ENCODE measurements at places on chromosomes 5 and 9.

DNA sequence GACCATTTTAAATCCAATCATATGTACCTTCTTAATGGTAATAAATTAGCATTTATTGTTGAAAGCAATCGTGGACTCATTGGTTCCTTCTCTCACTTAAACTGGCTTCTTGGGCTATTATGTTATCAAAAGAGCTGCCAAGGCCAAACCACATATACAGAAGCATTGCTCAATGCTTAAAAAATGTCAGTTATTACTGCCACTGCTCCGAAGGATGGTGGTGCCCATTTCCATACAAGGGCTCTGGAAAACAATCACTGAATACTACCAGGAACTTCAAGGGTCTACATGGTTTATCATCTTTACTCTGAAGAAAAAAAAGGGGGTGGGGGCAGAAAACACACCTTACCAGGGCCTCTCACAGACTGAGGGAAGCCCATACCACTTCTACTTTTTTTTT, 104.3 kb downstream of the GNAQ start:
- DNase-seq, result no peak

DNA sequence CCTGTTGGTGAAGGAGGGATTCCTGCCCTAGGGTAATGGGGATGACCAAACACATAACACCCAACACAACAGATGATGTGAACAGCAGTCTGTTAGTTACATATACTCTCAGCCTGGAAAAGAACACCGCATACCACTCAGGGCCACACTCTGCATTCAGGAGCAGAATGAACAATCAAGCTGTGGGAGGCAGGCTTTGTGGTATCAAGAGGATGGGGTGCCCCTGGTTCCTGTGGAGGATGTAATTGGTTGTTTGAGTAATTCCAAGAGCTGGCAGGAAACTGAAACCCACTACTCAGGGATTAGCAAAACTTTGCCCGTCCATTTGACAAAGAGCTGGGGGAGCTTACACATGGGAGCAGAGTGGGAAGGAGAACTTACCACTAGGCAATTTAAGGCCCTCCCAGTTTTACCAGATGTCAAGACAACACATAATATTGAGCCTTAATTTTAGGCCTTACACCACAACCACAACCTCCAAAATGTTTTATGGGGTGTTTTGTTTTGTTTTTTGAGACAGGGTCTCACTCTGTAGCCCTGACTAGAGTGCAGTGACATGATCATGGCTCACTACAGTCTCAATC, 15.6 kb upstream of the PRKAA1 start:
- no peak for DNase-seq

- DNase-seq, result no peak
Measured at GRCh38 chr9:85536076-85536475, 205.7 kb downstream of the AGTPBP1 start.

DNA sequence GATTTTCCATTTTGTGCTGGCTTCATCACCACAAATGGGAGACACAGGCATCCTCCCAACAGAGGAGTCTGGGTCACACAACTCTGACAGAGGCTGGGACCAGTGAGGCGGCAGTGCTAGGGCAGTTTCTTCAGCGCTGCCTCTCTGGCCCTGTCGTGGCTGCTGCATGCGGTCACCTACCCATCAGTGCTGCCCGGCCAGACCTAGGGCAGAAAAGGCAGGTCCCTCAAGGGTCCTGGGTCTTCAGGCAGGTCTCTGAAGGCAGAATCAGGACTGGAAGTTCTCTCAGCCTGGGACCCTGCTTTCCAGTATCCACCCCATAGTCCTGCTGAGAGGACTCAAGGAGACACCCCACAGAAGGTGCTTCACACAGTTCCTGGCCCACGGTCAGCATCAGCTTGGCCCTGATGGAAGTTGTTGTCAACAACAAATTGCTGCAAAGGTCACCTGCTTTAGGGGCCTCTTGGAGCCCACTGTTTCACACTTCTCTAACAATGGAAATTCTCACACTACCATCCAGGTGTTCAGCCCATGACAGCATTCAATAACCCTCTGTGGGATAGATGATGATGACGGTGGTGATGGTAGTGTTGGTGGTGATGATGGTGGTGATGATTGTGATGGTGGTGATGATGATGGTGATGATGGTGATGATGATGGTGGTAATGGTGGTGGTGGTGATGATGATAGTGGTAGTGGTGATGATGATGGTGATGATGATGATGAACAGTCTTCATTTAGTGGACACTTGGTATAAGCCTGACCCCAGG, 146.4 kb upstream of the PPP1R26 start:
- DNase-seq, result no peak

- DNase-seq, result no peak
Measured at GRCh38 chr5:173653822-173654523, 37.5 kb upstream of the BOD1 start.

DNA sequence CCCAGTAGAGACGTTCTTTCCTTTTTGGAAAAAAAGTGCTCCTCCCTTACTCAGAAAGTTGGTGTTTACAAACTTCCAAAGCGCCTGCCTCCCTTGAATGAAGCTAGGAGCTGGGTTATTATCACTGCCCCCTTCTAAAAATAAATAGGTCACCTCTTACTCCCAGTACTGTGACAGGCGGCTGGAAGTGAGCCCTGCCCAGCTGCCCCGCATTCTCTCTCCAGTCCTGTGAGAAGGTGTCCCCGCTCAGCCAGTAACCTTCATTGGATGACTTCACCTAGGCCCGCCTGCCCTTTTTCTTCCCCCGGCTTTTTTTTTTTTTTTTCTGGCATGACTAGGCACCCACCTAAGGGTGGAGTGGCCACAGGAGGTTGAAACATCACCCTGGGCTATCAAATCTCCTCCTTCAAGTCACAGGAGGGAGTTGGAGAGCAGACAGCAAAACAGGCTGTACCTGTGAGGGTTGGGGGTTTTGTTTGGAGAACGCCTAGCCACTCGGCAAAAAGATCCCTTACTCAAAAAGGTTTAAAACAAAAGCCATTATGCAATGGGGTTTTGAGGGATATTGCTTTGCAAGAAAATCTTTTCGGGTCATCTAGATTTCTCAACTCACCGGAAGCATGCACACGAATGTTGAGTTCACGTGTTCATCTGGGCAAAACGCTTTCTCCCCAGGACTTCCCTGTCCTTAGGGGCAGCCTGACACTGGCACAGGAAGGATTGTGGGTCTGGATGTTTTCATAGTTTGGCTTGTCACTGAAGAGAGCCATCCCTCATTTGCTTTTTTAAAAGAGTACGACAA, 43.3 kb upstream of the ZNF622 start:
- peak; percentile 85 for DNase-seq

GRCh38 chr5:24642022-24642421, 2.8 kb downstream of the CDH10 start:
- DNase-seq, result peak; percentile 38

- no peak for DNase-seq
Measured at GRCh38 chr9:19885608-19886007, 96.8 kb upstream of the SLC24A2 start.

GRCh38 chr5:78323241-78323640, 28.7 kb upstream of the AP3B1 start:
- DNase-seq, result no peak

- no peak for DNase-seq
Measured at GRCh38 chr5:126881821-126882600, 105.1 kb downstream of the LMNB1 start.

DNA sequence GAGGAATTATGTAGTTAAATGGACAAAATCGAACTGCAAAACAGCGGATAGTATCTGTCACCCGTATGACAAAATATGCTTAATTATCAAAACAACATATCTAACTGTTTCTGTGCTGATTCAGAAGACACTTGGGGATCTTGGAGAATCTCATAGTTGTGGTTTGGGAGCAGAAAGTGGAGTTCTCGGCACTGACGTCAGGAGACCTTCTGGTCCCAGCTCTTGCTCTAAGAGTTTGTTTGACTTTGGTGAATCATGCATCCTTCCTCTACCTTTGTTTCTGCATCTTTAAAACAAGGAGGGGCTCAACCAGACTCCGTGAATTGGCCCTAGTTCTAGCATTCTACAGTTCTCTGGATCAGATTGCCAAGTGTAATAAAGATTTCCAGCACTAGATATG, 37.0 kb upstream of the TAF1L start:
- no peak for DNase-seq

GRCh38 chr5:56588636-56589480, 226.5 kb upstream of the MAP3K1 start:
- DNase-seq, result no peak

GRCh38 chr9:111945216-111945615, 48.6 kb downstream of the UGCG start:
- DNase-seq, result no peak

- DNase-seq, result no peak
Measured at GRCh38 chr5:65672796-65673195, 48.0 kb downstream of the SHLD3 start.

- DNase-seq, result no peak
Measured at GRCh38 chr5:7321724-7322123, 74.2 kb upstream of the ADCY2 start.

DNA sequence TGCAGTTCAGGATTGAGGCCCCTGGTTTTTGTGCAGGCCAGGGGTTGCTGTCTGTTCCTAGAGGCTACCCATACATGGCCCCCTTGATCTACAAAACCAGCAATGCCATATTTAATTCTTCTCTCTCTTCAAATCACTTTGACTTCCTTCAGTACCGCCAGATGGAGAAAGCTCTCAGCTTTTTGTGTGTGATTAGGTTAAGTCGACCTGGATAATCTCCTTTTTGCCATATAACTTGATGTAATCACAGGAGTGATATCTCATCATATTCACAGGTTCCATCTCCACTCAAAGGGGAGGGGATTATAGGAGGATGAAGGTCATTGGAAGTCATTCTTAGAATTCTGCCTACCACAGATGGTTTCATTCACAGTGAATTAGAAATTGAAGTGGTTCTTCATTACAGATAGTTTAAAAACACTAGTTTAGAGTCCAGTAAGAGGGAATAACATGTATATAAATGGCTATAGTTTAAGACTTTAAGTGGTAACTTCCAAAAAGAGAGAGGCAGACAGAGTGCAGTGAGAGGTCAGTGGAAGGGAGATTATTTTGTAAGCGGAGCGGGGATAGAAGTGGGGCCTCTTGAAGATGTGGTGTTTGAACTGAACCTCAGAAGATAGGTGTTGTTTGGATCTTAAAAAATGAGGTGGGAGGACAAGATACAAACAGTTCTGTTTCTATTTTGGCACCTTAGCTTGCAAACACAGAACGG, 85.9 kb downstream of the GALNT10 start:
- DNase-seq, result no peak

GRCh38 chr5:31062902-31063580, 130.4 kb upstream of the CDH6 start:
- DNase-seq, result no peak

- DNase-seq, result no peak
Measured at GRCh38 chr5:95841914-95842812, 19.6 kb upstream of the GLRX start.

- no peak for DNase-seq
Measured at GRCh38 chr5:54387659-54388232, 67.8 kb upstream of the HSPB3 start.

- DNase-seq, result no peak
Measured at GRCh38 chr5:66440202-66440680, 156.0 kb upstream of the MAST4 start.

GRCh38 chr9:129174724-129175514, 3.1 kb downstream of the IER5L start:
- DNase-seq, result peak; percentile 48

Data from cerebellum (tissue), 4 donors.